Right hindlimb (tissue), 1 donor: ENCODE measurements at places on chromosomes 13 and 19.

DNA sequence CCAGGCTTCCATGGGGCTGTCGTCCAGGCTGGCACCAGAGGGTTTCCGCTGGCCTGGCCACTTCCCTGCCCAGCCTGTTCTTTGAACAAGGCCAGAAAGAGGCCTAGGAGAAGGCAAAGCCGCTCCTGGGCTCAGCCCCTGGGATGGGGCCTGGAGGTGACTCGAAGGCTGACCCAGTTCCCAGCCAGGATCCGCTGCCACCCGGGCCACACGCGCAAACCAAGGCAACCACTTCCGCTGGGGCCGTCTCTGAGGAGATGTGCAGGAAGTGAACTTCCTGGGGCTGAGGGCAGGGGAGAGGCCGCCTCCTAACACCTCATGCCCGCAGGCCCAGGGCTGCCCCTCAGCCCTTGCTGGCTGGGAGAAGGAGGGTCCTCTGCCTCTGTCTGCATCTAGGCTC lies 15.2 kb downstream of the PLEKHF1 start:
- DNase-seq, result peak; percentile 55

GRCh38 chr19:30807278-30807677 lies 435.1 kb downstream of the ZNF536 start:
- no peak for DNase-seq

GRCh38 chr13:80340651-80341100 lies 250 bp downstream of the SPRY2 start:
- no peak for DNase-seq

DNA sequence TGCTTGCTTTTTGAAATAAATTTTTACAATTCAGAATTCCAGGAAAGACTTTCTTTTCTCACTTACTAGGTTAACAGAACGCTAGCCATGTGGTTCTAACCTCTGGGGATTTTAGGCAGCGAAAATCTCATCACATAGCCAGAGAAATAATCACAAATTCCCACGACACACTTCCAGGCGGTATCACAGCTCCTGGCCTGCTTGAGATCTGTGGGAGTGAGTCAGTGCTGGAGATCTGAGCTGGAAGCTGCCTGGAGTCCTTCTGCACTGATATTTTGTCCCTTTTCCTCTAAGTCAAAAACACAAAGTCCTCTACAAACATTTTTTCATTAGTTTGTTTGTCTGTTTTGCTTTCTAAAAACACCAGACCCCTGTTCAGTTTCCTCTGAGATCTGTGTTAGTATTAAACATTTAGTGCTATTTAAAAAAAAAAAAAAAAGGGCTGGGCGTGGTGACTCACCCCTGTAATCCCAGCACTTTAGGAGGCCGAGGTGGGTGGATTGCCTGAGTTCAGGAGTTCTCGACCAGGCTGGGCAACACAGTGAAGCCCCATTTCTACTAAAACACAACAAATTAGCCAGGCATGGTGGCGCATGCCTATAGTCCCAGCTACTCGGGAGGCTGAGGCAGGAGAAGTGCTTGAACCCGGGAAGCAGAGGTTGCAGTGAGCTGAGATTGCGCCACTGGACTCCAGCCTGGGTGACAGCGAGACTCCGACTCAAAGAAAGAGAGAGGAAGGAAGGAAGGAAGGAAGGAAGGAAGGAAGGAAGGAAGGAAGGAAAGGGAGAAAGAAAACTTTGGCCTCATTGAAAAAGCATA lies 12.2 kb upstream of the UBE2L5 start:
- no peak for DNase-seq

DNA sequence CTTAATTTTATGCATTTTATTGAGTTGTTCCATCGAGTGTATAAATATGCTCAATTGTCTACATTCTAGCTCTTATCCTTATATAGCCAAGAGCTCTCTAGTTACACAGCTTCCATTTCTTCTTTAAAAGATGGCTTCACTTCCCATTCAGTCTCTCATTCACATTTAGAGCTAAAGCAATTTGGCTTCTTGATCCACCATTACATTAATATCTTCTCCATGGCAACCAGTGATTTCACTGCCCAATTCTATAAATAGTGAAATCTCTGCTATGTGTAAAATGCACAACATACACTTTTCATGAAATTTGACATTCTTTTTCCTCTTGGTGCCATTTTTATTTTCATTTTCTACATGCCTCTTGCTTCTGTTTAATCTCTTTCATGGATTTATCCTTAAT lies 696.9 kb upstream of the ATXN8OS start:
- no peak for DNase-seq

DNA sequence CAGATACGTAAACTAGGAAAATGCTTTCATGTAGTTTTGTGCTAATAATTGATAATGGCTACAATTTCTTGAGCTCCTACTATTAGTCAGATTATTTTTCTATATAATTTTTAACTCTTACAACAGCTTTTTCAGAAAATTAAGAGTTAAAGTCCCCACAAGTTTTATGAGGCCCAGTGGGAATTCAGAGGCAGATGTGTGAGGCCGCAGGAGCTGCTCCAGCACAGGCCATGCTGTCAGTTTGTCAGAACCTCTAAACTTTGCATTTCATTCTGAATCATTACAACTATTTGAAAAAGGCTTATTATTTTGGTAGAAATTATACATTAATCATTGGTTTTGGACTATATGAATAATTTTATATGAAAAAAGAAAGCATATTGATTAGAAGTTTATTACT lies 370.8 kb downstream of the MYO16 start:
- no peak for DNase-seq

DNA sequence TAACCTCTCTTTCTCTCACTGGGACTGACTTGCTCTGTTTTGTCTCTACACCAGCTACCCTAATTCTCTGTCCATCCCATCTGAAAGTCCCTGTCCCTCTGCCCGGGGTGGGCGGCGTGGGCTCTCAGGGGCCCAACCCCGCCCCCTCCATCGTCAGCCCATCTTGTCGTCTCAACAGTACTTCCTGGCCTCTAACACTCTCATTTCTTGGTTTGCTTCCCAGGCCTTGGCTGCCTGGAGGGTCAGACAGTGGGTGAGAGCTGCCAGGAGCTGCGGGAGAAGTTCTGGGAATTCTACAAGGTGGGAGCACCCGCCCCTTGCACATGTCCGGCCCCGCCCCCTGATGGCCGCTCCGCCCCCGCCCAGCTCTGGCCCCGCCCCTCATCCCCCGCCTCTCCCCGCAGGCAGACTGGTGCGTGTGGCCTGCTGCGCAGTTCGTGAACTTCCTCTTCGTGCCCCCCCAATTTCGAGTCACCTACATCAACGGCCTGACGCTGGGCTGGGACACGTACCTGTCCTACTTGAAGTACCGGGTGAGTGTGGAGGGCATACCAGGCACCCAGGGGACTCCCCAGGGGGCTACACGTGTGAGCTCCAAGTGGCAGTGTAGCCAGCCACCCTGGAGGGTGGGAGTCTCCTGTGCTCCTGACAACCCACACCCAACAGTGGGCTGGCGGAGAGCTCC lies 1.7 kb downstream of the MPV17L2 start:
- DNase-seq, result peak; percentile 54

- no peak for DNase-seq
Observed at GRCh38 chr13:64154514-64154913, 2738.9 kb upstream of the PCDH20 start.

DNA sequence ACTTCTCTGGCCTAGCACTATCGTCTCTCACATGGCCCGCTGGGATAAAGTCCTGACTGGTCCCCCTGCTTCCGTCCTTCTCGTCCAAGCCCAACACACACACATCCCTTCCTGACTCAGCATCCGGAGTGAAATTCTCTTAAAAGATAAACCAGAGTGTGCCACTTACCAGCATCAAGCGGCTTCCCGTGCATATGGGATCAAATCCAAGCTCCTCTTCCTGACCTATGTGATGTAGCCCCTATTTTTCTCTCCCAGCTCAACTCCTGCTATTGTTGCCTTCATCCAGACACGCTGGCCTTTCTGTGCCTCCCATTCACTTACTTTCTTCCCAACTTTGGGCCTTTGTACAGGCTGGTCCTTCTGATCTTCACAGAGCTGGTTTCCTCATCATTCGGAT lies 530.4 kb downstream of the DIAPH3 start:
- peak; percentile 19 for DNase-seq

GRCh38 chr19:50003810-50004419 lies 21.3 kb downstream of the VRK3 start:
- DNase-seq, result no peak

- DNase-seq, result no peak
Observed at GRCh38 chr13:65034266-65034665, 2195.9 kb downstream of the PCDH9 start.

- DNase-seq, result peak; percentile 93
Observed at GRCh38 chr19:55580628-55581144, at the start of gene ZNF579. Gene ZNF579, minus strand, starts transcription at chr19:55580848. Its CDS starts 1,209 bp downstream, at chr19:55579639.

DNA sequence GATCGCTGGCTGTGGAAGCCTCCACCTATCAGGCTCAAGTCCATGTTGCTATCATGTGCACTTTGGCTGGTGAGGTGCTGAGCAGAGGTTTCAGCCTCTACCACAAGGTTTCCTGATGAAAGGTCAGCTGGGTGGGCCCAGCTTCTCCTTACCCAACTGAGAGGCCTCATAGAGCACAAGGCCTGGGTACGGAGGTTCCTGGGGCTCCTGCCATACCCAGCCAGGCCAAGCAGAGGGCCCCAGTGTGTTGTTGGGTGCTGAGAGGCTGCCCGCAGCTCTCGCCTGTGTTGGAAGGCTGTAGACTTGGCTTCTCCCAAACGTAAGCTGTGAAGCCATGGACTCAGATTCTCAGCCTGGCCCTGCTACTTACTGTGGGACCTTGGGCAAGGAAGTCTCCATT lies 28.2 kb downstream of the ACTN4 start:
- DNase-seq, result no peak

- DNase-seq, result no peak
Observed at GRCh38 chr13:41811588-41812021, 149.3 kb downstream of the VWA8 start.

DNA sequence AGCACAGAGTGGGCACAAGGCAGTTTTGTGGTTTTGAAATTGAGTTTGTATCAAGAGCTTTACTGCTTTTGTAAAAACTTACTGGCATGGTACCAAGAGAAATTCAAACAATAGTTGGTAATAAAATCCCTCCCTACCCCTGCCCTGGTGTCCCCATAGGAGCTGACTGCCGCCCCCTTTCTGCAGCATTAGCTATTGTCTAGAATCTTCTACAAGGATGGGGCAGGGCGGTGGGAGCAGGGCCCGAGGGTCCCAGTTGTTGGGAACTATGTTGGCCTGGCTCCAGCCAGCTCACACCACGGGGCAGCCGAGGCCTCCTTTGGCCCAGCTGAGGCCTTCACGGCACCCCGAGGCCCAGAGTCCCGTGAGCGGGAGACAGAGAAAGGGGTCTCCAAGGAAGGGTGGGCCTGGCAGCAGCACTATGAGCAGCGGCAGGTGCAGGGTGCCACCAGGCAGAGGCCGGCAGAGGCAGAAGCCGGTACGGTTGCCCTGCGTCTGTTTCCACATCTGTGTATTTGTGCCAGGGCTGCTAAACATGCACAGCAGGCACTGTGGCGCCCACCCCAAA lies 57.9 kb downstream of the KDM4B start:
- no peak for DNase-seq

GRCh38 chr19:4149518-4150288 lies 3.7 kb upstream of the CREB3L3 start:
- no peak for DNase-seq

DNA sequence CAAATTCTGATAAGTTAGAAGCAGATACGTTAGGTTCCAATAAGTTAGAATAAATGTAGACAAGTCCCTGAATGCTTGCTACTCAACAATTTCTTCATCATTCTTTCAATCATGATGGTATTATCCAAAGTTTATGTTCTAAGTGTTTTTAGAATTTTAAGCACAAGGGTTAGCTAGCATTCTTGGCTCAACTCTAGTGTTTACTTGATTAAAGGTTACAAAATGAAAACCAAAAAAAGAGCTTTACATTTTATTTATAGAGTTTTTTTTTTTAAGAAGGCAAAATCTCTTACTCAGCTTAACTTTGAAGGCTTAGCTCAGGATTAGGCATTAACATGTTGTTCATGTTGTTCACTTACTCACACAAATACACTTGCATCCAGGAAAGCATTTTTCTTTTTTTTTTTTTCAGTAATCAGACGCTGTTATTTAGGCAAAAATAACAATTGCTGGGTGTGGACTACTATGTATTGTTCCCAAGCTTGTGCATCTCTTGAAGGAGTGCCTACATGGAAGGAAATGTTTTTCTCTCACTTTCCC lies 420.6 kb downstream of the DCT start:
- no peak for DNase-seq

DNA sequence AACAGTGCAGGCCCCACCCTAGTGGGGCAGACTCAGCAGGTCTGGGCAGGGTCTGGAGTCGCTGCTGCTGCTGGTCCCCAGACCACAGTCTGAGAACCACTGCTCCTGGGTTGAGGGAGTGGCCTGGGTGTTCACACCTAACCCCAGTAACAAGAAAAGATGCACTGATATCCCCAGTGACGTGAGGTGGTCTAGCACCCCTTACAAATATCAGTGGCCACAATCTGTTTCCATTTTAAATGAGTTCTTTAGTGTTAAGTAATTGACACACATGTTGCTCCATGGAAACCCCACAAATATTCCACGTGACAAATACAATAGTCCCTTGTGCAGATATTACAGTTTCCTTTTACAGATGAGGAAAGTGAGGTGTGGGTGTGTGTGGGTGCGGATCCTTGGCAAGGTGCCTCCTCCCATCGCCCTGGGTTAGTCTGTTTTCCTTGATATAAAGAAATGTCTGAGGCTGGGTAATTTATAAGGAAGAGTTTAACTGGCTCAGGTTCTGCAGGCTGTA lies 96.3 kb upstream of the GPR183 start:
- DNase-seq, result no peak

GRCh38 chr19:29308977-29309590 lies 96.1 kb upstream of the UQCRFS1 start:
- DNase-seq, result no peak

DNA sequence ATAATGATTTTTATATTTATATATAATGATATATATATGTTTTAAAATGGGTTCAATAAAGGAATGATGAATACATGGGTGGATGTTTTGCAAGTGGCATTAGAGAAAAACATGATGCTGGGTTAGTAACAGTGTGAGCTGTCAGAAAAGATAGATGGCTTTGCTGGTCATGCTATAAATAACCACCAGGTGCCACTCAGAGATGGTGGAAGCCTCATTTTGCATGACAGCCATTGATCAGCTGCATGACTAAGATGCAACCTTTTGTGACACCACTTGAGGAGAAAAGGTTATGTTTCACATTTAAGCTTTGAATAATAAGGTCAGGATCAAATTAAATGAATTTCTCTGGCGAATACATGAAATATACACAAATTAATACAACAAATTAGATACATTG lies 737.7 kb downstream of the PCDH9 start:
- DNase-seq, result no peak

GRCh38 chr19:15534957-15535864 lies 26.9 kb downstream of the CYP4F22 start:
- DNase-seq, result no peak

DNA sequence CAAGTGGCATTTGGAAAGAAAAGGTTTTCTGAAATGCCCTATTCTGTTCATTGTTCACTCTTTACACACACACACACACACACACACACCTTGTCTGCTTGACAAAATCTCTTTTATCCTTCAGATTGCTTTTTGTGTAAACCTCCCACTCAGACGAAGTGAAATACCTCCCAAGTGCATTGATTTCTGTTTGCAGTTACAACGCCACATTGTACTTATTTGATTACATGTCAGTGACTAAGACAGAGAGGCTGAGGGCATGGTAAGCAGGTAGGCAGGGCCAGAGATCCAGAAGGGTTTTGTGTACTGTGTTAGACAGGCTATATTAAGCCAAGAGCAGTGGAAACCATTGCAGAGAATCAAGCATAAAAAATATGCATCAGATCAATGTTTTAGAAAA lies 561.8 kb downstream of the GPC6 start:
- no peak for DNase-seq
